GM23338 (cell line): ENCODE measurements at places on chromosomes 16 and 17.
A peak's percentile ranks its signal among the peaks of the same experiment; 100 is the strongest.

GRCh38 chr16:57042157-57043111 lies 49.9 kb upstream of the CPNE2 start:
- no peak overlapping the region for H3K27ac ChIP-seq
- no peak overlapping the region for H3K4me3 ChIP-seq
- H3K4me1 ChIP-seq = no peaks in the 10 kb centered on the region

- no peaks in the 10 kb centered on the region for H3K36me3 ChIP-seq
- H3K27me3 ChIP-seq = no peaks in the 10 kb centered on the region
- no peak overlapping the region for H3K4me3 ChIP-seq
- no peak overlapping the region for H3K27ac ChIP-seq
These were observed 80.8 kb downstream of the CLEC16A start for GRCh38 chr16:11025120-11025531.

DNA sequence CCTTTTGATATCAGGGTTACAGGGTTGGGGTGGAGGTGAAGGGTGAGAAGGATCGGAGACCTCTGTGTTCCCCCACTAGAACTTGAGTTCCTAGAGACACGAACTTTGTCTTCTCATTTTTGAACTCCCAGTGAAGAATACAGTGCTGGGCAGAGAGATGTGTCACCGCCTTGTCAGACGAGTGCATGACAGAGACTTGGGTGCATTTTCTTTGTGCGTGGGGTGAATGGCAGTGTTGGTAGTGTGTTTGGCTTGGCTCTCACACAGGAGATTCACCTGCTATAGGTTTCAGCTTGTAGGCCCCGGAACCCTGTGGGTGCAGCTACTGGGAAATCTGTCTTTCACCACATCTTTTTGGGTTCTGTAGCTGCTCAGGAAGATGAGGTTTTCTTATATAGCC lies 40.0 kb upstream of the CCR7 start:
- DNase-seq = no peak
- no peak overlapping the region for H3K4me3 ChIP-seq
- peaks cover 7% of the 10 kb centered on the region for H3K4me1 ChIP-seq
- H3K36me3 ChIP-seq = no peaks in the 10 kb centered on the region
- H3K27ac ChIP-seq = no peak overlapping the region

GRCh38 chr16:75695708-75696107 lies 5.6 kb downstream of the DUXB start:
- H3K27ac ChIP-seq = no peak overlapping the region
- DNase-seq = peak; percentile 81
- H3K27me3 ChIP-seq = no peaks in the 10 kb centered on the region

DNA sequence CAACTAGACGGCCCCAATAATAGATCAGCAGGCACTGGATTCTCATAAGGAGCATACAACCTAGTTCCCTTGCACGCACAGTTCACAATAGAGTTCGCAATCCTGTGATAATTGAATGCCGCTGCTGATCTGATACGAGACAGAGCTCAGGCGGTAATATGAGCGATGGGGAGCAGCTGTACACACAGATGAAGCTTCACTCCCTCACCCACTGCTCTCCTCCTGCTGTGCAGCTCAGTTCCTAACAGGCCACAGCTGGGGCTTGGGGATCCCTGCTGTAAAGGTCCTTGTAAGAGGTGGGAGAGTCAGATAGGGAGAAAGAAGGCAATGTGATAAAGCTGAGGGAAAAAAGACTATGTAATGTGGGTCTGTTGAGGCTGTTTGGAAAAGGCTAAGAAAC lies 577.5 kb downstream of the RBFOX1 start:
- no peak overlapping the region for H3K27ac ChIP-seq
- H3K36me3 ChIP-seq = no peaks in the 10 kb centered on the region

GRCh38 chr17:71033336-71033735 lies 864.0 kb downstream of the KCNJ2 start:
- peak overlapping the region; percentile 13 for H3K4me3 ChIP-seq
- H3K27ac ChIP-seq = no peak overlapping the region
- peak; percentile 67 for DNase-seq
- peaks cover 84% of the 10 kb centered on the region for H3K27me3 ChIP-seq
